ENCODE measurements at places on chromosomes 7 and 10. TPM values are rescaled to one million over a fixed set of nuclear protein-coding genes. Genes with fewer than 3 reads are reported as not detected.

GRCh38 chr10:4767033-4767814 lies 58.8 kb upstream of the AKR1E2 start:
- DNase-seq: no peak

DNA sequence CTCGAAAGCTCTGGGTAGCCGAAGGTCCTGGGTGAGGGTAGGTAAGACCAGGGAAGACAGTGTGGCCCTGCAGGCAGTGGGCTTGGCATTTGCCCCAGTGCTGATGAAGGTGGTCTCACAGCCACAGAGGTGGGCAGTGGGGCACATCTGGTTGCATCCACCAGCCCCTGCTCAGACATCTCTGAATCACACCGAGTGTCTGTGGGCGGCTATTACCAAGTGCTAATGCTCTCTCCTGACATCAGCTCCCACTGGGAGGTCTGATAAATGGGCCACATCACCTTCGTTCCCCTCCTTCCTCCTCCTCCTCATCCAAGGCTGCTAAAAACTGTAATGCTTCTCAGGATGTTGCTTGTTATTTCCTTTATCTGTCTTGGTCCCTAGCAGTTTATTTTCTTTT lies 330.9 kb upstream of the COBL start:
- DNase-seq: no peak

The C7orf57 gene
- total RNA-seq: 1.1 TPM

DNA sequence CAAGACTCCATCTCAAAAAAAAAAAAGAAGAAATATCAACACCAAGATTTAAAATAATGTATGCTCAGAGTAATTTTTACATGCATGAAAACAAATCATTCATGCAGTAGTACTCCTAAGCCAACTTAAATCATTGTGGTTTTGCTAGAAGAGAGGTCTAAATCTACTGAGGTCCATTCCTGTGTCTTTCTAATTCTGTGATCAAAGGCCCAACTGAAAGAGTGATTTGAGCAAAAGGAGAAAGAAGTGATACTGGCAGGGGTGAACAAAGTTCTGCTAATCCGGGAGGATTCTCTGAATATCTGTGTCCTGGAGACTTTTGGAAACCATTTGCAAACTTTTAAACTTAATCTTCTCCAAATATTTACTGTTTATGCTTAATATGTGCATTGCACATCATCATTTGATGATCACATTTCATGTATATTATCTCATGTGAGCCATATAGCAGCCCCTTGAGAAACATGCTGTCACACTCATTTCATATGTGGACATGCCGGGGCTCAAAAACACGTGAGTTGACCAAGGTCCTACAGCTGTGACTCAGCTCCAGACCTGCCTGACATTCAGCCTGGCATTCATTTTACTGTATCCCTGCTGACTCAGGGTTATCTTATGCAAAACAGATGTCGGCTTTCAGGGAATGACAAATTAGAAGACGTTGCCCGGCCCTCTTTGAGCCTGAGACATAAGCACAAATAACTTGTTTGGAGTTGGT lies 76.4 kb downstream of the FAM107B start:
- no peak for DNase-seq

DNA sequence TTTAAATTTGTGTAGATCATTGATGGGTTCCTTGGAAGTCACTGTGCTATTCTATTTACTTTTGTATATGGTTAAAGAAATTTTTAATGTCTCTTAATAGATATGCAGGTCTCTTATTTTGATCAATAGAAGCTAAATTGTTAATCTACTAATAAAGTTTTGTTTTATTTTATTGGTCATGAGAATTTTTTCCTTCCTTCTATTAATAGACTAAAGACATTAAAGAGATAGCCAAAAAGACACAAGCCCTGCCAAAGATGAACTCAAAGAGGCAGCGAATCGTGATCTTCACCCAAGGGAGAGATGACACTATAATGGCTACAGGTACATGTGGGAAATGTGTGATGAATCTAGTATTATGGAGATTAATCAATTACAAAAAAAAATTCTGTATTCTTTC lies 226.2 kb upstream of the KAT6B start:
- no peak for DNase-seq

The HTRA1 gene
- 6.3 TPM for total RNA-seq

GRCh38 chr7:151109094-151110048 lies 23.1 kb downstream of the AGAP3 start:
- DNase-seq: no peak

- no peak for DNase-seq
Observed at GRCh38 chr7:156389116-156389692, 251.4 kb upstream of the RNF32 start.

DNA sequence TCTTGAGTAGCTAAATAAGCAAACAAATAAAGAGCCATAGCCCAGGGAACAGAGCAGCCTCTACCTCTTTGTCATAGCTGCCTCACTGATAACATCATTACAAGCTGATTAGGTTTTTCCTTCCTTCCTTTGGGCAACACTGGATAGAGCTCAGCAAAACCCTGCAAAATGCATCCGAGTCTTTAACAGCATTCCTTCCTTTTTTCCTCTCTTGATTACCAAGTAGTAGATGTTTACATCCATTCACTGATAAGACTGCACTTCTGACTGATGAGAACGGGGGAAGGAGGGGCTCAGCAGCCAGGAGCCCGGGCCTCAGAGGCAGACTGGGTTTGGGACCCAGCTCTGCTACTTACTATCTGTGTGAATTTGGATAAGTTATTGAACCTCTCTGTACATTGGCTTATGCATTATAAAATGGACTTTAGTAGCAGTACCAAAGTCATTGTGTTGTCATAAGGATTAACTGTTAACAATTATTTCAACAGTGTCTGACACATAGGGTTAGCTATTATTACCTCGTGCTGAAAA lies 214.2 kb downstream of the ANK3 start:
- no peak for DNase-seq

The SPDYE9 gene
- not detected for total RNA-seq

The RHBDD2 gene
- total RNA-seq: 27.0 TPM

The PLPP4 gene
- not detected for total RNA-seq

All from esophagus squamous epithelium (tissue), 5 donors.